ENCODE measurements at places on chromosomes 1 and 21.

DNA sequence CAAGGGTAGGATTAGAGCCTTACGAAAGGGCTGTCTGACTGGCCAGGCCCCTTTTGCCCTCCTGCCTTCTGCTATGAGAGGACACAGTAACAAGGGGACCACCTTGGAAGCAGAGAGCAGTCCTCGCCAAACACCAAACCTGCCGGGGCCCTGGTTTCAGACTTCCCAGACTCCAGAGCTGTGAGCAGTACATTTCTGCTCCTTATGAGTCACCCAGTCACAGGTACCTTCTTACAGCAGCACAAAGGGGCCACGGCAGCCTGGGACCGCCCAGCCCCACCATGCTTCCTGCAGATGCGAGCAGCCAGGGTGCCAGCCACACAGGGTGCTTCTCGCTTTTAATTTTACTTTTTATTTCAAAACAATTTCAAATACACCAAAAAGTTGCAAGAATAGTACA lies 17.2 kb upstream of the POFUT2 start:
- DNase-seq = no peak

GRCh38 chr1:39751595-39751994 lies 12.9 kb downstream of the PPIE start:
- DNase-seq = no peak

DNA sequence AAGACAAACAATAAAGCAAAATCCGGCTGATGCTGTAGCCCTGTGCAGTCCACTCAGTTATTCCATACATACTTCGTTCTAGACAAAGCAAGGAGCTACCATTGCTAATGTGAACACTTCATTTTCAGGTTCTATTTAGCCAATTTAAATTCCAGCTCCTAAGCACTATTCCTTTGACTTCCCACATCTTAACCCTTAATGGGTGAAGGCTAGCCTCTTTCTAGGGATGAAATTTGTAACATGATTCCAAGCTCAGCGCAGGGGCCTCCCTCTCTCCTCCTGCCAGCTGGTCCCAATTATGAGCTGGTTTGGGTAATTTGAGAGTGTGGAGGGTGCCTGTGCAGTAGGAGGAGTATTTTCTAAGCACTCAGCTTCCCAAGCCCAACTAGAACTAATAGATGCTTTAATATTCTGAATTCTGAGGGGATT lies 53.9 kb upstream of the PTGFRN start:
- DNase-seq = no peak

GRCh38 chr1:109732390-109732881 lies 8.4 kb downstream of the GSTM3 start:
- DNase-seq = no peak

- no peak for DNase-seq
Observed at GRCh38 chr1:234533975-234534876, 55.2 kb upstream of the TARBP1 start.

GRCh38 chr21:44519346-44520325 lies 20.4 kb downstream of the KRTAP10-1 start:
- DNase-seq = no peak

GRCh38 chr1:115076384-115076915 lies 12.9 kb downstream of the TSPAN2 start:
- DNase-seq = no peak

DNA sequence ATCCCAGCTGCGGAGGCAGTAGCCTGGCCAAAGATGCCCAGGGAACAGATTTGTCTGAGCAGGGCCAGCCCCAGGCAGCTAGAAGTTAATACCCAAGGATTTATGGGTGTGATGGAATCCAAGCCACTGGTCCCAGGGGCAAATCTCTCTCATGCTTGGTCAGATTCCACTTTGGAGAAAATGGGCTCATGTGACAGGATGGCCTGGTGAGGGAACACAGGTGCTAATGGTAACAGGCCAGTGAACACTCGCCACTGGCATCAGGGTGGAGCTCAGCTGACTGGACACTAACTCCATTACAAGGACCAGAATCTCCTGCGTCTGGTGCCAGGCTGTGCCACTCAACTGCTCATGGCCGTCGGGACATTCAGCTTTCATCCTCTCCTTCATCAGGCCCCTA lies 12.0 kb downstream of the MDM4 start:
- DNase-seq = no peak

DNA sequence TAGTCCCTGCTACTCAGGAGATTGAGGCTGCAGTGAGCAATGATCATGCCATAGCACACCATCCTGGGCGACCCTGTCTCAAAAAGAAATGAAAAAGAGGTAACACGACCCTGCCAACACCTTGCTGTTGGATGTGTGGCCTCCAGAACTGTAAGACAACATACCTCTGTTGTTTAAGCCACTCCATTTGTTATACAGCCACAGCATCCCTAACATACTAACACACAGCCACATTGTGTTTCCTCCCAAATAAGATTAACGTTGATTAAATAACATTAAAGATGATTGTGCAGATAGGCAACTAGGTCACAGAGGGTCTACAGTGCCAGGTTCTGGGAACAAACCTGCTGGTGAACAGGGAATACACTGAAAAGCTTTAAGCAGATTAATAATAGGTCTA lies 170.4 kb downstream of the RERE start:
- no peak for DNase-seq

DNA sequence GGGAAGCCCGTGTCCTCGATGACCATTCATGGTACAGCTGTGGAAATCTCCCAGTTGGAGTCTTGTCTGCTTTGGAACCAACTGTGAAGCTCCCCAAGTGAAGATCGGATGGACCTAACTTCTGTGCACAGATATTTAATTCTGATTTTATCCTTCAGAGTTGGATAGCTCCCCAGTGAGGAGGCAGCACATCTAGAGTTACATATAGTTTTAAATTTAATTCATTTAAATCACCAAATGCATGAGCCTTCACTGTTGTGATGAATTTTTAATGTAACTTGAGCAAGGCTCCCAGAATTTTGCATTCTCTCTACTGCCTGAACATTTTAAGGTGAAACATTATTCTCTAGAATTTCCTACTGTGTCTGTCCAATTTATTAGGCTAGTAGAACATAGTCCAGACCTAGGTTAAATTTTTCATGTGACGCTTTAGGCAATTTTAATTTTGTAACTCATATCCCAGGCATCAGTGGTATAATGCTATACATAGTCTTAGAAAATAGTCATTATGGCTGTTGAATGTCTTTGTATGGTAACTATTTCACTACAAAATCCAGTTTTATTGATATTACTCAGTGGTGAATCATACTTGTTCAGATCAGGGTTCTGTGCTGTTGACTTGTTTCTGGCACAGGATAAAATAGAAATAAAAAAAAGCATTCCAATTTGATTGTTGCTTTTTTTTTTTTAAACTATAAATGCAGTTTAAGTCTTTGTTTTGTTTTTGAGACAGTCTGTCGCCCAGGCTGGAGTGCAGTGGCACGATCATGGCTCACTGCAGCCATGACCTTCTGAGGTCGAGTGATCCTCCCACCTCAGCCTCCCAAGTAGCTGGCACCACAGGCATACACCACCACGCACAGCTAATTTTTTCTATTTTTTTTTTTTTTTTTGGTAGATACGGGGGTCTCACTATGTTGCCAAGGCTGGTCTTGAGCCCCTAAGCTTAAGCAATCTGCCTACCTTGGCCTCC lies 66.9 kb downstream of the PRDM2 start:
- DNase-seq = no peak

All from GM12891 (cell line).